Stimulated activated CD4-positive, alpha-beta T cell treated with anti-CD3 and anti-CD28 coated beads, Interleukin-1b, Interleukin-23, amount 100 ng/mL, for 1 hour (primary cell): ENCODE measurements at places on chromosomes 4 and X.

DNA sequence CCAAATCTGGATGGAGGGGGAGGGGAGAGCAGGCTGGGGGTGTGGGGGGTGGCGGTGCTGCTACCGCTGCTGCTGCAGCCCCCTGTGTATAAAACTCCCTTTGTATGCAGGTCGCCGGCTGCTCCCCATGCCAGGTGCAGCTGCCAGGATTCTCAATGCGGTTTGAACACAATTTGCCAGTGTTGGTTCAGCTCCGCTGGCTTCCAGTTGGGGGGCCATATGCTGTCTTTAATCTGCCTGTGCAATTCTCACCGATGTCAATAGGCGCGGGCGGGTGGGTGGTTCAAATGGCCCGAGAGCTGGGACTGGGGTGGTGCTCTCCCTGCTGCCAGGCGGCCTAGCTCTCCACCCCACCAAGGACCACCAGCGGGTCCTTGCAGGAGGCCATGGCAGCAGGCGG, 257.6 kb downstream of the BCOR start:
- no peak for DNase-seq

DNA sequence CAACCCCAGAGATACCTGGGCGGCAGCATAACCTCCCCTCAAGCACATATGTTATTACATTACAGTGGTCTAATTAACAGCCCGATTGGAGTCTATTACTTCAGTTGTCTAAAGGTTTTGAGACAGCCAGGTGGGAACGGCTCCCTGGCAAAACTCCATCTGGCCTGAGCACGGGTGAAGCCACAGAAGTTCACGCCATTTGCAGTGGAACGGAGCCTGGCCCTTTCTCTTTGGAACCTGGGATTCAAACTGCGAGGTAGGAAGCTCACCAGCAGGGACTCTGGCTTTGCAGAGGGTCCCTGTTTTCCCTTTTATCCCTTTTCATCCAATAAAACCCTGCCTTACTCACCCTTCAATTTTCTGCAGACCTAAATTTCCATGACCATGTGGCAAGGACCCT, 45.9 kb upstream of the NEIL3 start:
- DNase-seq, result no peak

DNA sequence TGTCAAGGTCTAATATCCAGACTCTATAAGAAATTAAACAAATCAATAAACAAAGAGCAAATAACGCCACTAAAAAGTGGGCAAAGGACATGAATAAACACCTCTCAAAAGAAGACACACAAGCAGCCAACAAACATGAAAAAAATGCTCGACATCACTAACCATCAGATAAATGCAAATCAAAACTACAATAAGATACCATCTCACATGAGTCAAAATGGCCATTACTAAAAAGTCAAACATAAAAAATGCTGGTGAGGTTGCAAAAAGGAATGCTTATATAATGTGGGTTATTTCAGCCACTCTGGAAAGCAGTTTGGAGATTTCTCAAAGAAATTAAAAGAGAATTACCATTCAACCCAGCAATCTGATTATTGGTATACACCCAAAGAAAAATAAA, 481.1 kb downstream of the STPG2 start:
- DNase-seq, result no peak

DNA sequence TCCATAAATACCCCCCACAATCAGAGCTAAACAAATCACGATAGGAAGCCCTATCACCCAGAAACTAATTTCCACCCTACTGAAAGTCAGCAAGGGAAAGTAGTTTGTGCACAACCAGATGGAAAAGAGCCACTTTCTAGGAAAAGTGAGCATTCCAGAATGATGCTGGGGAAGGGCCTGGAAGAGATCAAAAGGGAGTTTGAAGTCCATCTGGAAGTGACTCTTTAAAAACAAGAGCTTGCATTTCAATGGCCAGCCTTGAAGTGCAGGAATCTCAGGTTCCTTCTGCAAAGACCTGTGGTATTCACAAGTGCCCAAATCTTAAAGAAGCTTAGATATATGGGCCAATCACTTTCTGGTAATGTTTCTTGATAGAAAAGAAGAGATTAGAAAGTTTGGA, 97.0 kb upstream of the LDB2 start:
- DNase-seq, result no peak

DNA sequence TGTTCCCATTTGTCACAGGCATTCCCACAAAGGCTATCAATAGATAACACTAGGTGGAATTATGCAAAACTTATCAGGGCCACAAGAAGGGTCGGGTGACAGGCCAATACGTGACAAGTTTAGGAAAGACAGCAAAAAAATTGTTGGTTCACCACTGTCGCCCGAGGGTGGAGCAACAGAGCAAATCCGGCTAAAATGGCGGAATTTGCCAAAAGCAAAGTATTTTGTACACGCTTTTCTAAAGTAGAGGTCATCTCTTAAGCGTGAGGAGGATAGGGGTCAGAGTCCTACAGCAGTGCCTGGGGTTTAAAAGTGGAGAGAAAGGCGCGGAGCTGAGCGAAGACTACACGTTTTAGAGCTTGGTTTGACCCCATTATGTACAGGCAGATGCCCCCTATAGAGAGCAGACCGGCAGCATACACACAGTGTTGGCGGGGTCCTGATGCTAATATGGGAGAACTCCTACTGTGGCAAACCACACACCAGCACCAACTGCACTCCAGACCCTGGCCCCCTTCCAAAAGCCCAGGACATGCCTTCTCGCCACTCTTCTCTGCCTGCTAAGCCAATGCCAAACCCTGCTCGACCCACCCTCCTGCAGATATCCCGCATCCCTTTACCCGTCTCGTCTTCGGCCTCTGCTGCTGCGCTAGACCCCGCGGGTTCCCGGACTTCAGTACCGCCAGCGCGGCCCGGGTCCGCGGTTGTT, 733 bp downstream of the CCNA2 start:
- DNase-seq, result no peak

GRCh38 chrX:102883491-102883890, 53.6 kb upstream of the RAB40AL start:
- DNase-seq, result no peak

GRCh38 chrX:57607295-57608187, 15.7 kb downstream of the ZXDB start:
- no peak for DNase-seq

GRCh38 chrX:17567187-17567586, 170.1 kb upstream of the SCML1 start:
- no peak for DNase-seq

- DNase-seq, result no peak
Observed at GRCh38 chrX:130184857-130185256, 13.1 kb downstream of the RAB33A start.

- DNase-seq, result no peak
Observed at GRCh38 chr4:139278912-139279759, 889 bp downstream of the MGARP start.

- no peak for DNase-seq
Observed at GRCh38 chr4:76809594-76810305, 88.2 kb downstream of the SOWAHB start.

GRCh38 chrX:95057341-95057740, 1383.3 kb downstream of the FAM133A start:
- no peak for DNase-seq

DNA sequence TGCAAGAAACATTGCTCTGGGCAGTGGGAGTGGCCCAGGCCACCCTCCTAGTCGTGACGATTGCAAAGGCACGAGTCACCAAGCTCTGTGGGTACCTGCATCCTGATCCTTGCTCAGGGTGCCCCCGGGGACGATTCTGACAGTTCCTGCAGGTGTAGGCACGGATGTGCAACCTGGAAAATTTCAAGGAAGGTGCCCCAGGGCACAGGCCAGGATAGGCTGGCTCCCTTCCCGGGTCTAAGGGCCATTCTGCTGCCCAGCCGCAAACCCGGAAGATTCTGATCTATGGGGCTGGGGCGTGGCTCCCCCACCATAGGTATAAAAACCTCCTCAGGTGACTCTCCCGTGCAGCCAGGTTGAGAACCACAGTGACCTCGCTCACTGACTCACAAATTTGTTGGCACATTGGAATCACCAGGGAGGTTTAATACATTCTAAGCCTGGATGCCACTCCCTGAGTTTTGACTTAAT, 228.5 kb downstream of the PTTG2 start:
- DNase-seq, result no peak

DNA sequence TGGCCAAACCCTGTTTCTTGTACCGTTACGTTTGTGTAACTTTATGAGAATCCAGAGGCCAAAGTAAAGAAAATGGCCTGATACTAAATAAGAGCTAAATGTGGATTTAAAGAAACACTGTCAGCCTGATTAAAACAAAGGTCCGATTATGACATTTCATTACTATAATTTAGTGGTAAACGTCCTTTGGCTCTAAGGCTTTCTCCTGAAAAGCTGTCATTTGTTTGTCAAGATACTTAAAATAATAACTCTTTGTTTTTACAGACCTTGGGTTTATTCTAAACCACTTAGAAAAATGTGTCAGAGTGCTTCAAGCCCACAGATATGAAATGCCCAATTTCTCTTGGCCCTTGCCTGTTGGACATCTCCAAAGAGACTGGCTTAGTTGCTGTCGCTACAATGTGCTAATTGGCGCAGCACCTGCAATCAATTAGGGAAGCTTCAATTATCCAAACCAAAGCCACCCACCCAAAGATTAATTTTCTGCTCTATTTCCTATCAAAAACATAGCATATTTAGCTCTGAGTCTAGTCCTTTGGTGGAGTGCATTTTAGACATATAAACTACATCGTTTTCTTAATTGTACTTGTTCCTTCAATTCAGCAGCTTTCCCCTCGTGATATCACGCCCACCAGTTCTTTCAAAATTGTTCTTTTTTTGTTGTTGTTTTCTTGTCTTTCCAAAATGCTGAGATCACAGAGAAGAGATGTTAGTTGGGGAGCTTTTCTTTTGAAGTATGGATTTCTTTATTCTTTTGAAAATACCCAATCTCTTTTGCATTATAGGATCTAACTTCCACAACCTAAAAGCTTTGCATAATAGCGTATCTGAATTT, 13.6 kb downstream of the SMIM20 start:
- no peak for DNase-seq

- DNase-seq, result no peak
Observed at GRCh38 chr4:114527637-114528036, 71.0 kb upstream of the UGT8 start.

- DNase-seq, result no peak
Observed at GRCh38 chr4:187780070-187780469, 215.5 kb upstream of the ZFP42 start.

DNA sequence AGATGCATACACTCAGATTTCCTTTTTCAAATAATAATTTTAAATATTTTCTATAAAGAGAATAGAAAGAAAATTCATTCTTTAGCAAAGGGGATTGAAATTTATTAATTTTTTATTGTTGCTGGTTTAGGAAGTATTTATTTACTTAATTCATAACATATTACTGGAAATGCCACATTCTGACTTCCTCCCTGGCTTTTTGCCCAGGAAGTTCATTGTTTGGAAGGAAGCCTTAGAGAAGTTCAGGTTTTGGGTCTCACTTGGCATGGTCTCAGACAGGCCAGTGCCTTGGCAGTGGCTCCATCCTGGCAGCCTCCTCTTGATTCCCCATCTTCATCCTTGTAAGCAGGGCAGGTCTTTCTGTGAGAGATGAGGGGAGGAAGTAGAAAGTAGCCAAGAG, 50.5 kb downstream of the IL15 start:
- DNase-seq, result no peak

- no peak for DNase-seq
Observed at GRCh38 chr4:78640714-78641113, 89.1 kb downstream of the ANXA3 start.

DNA sequence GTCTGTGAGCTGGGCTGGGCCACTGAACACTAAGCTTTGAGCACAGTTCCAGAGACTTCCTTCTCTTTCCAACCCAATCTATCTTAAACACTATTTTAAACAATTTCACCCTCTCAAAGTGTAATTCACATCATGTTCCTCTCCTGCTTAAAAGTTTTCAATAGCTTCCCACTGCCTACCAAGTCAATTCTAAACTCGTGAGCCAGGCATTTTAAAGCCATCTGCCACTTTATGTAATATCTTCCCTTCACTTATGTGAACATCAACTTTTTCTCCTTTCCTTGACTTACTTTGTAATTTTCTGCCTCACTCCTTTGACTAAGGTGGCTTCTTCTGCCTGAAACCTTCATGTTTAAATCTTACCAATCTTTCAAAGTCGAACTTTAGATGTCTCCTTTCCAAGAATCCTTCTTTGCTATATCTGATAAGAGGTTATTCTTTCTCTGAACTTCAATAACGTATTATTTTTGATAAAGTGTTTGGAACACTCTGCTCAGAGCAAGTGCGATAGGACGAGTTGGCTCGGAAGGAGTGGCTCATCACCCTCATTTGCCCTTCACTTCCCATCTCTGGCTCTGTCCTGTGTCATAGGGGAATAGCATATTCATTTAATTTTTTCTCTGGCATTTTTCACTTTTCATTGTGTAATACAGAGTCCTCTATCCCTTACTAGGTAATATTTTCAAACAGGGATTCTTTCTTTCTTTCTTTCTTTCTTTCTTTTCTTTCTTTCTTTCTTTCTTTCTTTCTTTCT, 13.0 kb upstream of the SPARCL1 start:
- DNase-seq, result no peak

GRCh38 chrX:86237482-86237881, 89.2 kb downstream of the DACH2 start:
- no peak for DNase-seq

DNA sequence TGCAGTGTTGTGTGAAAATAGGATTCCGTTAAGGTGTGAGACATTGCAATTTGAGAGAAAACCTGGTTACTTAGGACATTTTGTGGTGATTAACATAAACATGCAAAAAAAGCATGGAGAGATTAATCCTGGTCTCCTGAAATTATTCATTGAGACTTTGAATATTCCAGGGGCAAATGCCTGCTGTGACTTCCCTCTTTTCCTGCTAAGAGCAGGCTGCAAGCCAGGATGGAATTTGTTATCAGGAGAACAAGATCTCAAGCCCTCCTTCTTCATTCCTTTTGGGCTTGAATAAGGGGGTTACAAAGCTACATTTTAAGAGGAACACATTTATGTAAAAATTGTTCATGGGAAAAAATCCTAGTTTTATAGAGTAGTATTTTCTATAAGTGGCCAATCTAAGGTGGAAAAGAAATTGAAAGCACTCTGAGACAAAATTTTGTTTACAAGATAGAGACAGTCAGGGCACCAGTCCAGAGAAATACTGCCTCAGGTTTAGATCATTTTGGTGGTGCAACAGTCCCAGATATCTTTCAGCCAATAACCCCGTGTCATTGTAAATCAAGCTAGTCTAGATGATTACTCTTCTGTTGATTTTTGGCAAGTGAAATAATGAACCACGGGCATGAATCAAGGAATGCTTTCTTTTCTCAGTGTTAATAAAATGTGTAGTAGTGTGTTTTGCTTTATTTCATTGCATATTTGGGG, 1528.3 kb upstream of the AGA start:
- no peak for DNase-seq

- DNase-seq, result no peak
Observed at GRCh38 chrX:68343551-68343950, 89.7 kb downstream of the OPHN1 start.

GRCh38 chr4:13537832-13538177, 6.5 kb downstream of the NKX3-2 start:
- no peak for DNase-seq

DNA sequence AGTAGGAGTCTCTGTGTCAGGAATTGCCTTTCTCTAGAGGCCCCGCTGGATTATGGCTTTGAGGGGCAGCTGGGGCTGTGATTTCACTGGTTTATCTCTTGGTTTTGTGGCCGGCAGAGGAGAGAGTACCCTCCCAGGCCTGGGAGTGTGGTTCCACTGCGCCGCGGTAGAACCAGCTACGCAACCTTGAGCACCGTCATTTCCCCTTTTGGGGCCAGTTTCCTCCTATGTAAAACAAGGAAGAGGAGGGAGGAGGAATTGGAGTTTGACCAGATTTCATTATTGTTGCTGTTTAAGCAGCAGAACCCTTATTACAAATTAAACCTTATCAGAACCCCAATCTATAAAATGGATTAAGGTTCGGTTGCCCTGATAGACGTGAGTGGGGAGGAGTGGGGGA, 4.4 kb downstream of the SOX3 start:
- no peak for DNase-seq

GRCh38 chrX:9144701-9145241, 110.8 kb upstream of the FAM9B start:
- DNase-seq, result no peak
